ENCODE measurements at places on chromosomes 11 and 22.

GRCh38 chr11:27354359-27354965 is 8.6 kb downstream of the CCDC34 start:
- DNase-seq: no peak

- no peak for DNase-seq
Observed at GRCh38 chr22:19798003-19798665, 37.6 kb downstream of the TBX1 start.

- DNase-seq: no peak
Observed at GRCh38 chr11:47606731-47607130, 12.5 kb upstream of the C1QTNF4 start.

DNA sequence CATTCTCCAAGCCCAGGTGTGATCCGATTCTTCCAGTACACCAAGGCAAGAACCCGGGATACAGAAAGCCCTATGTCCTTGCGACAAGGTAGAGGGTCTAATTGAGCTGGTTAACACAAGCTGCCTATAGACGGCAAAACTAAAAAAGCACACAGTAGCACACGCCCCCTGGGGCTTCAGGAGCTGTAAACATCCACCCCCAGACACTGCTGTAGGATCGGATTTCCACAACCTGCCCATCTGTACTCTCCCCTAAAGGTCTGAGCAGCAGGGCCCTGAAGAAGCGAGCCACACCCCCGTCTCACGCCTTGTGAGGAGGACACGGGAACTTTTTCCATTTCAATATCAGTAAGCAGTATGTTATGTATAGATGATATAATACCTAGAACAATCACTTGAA is 624.7 kb downstream of the BUD13 start:
- no peak for DNase-seq

DNA sequence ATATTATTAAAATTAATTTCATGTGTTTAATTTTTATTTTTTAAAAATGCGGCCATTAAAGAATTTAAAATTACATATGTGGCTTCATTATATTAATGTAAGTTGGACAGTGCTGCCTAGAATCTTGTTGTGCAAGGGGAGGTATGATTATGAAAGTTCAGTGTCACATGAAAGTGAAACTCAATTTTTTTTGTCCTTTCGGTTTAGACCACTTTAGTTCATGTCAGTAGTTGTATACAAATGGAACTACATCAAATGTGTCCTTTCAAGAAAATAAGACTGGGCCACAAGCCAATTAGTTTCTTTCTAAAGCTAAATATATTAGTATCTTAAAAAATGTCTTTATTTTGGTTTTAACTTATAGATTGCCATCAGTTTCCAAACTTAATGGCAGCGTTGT is 35.7 kb downstream of the TBCEL start:
- DNase-seq: peak; percentile 75

GRCh38 chr11:1267441-1268100 is 41.9 kb downstream of the TOLLIP start:
- DNase-seq: no peak

DNA sequence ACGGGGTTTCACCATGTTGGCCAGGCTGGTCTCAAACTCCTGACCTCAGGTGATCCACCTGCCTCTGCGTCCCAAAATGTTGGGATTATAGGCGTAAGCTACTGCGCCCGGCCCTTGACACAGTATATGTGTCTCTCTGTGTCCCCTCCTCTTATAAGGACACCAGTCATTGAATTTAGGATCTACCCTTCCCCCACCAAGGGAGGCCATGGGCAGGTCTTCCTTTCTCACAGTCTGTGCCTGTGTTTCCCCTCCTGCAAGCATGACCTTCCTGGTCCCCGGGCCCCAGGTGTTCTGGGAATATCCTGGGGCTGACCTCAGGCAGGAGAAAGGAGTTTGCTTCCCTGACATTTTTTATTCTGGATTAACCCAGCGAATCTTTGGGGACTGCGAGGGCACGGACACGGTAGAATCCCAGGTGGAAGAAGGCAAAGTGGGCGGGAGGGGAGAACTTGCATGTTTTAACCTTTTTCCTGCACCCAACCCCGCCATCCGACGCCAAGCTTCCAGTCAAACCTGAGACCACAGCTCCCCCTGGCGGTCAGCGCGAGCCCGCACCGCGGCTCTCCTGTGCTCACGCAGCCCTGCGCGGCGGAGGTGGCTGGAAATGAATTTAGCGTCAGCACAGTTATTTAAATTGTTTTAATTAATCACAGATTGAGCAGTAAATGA is 42.1 kb upstream of the ISX start:
- DNase-seq: no peak

GRCh38 chr11:13647391-13647790 is 21.1 kb upstream of the FAR1 start:
- DNase-seq: no peak

GRCh38 chr11:15280393-15280792 is 165.7 kb downstream of the INSC start:
- DNase-seq: no peak

GRCh38 chr22:37431366-37431765 is 4.1 kb upstream of the ELFN2 start:
- DNase-seq: no peak

- no peak for DNase-seq
Observed at GRCh38 chr11:124740277-124740882, 638 bp downstream of the NRGN start.

DNA sequence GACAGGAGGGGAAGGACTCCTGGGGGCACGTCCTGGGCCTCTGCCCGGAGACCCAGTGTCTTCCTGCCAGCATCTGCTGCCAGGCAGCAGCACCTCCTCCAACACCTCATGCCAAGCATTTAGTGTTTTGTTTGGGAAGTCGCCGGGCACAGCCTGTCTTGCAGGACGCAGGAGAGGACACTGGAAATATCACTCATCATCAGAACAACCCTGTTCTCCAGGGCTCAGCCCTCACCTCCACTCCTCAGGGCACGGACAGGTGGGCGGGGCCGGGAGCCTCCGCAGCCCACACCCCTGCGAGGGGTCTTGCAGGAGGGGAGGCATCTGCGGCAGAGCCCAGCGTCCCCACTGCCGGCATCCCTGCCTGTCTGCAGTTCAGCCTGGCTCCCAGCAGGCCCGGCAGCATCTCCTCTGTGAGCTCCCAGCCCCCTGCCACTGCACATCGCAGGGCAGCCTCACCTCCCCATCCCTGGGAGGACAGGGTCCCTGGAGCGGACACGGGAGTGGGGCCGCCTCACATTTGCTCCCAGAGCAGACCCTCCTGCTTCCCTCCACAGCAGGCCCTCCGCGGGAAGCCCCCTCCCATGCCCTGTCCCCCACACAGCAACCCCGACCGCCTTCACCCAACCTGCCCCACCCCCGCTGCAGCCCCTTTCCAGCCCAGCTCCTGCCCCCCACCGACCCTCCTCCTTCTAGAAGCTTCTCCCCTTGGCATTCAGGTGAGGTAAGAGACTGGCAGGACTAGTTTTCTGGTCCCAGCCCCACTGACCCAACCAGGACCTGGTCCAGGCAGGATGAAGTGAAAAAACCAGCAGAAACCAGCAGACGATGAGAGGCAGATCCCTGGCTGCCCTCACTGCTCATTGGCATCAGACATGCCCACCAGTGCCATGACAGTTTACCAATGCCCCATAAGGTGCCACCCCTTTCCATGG is 72.7 kb downstream of the BRD1 start:
- no peak for DNase-seq

DNA sequence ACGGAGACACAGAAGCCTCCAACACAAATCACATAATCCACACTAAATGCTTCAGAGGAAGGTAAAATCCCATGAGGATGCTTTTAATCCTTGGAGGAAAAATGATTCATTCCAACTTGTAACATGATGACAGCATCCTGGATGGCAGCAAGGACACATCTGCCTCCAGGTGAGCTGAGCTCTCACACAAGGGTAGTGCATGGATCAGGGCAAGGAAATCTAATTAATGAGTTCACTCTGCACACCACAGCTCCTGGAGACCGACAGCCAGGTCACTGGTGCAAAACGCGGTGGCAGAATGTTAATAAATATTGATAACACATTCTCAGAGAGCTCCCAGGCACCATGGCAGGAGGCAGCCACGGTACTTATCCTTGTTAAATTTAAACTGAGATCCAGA is 40.3 kb upstream of the CYP2D6 start:
- no peak for DNase-seq
